ENCODE measurements at places on chromosomes 4 and X. TPM values are rescaled to one million over a fixed set of nuclear protein-coding genes. Genes with fewer than 3 reads are reported as not detected.

The OTUD6A gene
- not detected for total RNA-seq

The IGSF1 gene
- total RNA-seq: not detected

The EGF gene
- total RNA-seq: 2.0 TPM

The SOWAHB gene
- total RNA-seq: 2.4 TPM

The ERAS gene
- not detected for total RNA-seq

The METTL14 gene
- total RNA-seq: 13.0 TPM

The OTOP1 gene
- total RNA-seq: not detected

The RPS6KA6 gene
- 11.2 TPM for total RNA-seq

The RASL11B gene
- not detected for total RNA-seq

The AFF2 gene
- under 0.01 TPM for total RNA-seq

The SPP1 gene
- not detected for total RNA-seq

The TDO2 gene
- not detected for total RNA-seq

The HSFX3 gene
- not detected for total RNA-seq

The SMIM9 gene
- total RNA-seq: not detected

The PROM1 gene
- not detected for total RNA-seq

The RHOXF2 gene
- total RNA-seq: not detected

The SORBS2 gene
- total RNA-seq: 0.79 TPM

The PRDM8 gene
- not detected for total RNA-seq

The UCP1 gene
- total RNA-seq: 0.11 TPM

The ARHGAP36 gene
- total RNA-seq: not detected

The MND1 gene
- 2.7 TPM for total RNA-seq

The SNX25 gene
- total RNA-seq: 43.2 TPM

The CDKL2 gene
- 0.79 TPM for total RNA-seq

The F8A2 gene
- not detected for total RNA-seq

The SMPX gene
- total RNA-seq: not detected

The VMA21 gene
- total RNA-seq: 45.1 TPM

The ODAPH gene
- 3.5 TPM for total RNA-seq

The DDIT4L gene
- total RNA-seq: not detected

The ARR3 gene
- total RNA-seq: not detected

The GSX2 gene
- not detected for total RNA-seq

The RIPPLY1 gene
- total RNA-seq: not detected

The FANCB gene
- 5.9 TPM for total RNA-seq

The PABPC1L2B gene
- total RNA-seq: not detected

The ZDHHC15 gene
- not detected for total RNA-seq

The BMX gene
- not detected for total RNA-seq

The TKTL1 gene
- total RNA-seq: not detected

The ZNF711 gene
- total RNA-seq: 7.9 TPM

The OPRPN gene
- not detected for total RNA-seq

The MORC4 gene
- total RNA-seq: 15.4 TPM

The PPP1R2C gene
- total RNA-seq: not detected

The ARHGEF38 gene
- total RNA-seq: not detected

The WDR19 gene
- total RNA-seq: 10.5 TPM

The ABLIM2 gene
- under 0.01 TPM for total RNA-seq

The CXXC4 gene
- total RNA-seq: 0.39 TPM

The MAGEE2 gene
- total RNA-seq: not detected

The GAGE12F gene
- total RNA-seq: not detected

The GPRASP1 gene
- 1.3 TPM for total RNA-seq

The RASSF6 gene
- 0.39 TPM for total RNA-seq

The PLAC8 gene
- total RNA-seq: 258 TPM

The MAGEA1 gene
- total RNA-seq: not detected

The GPR82 gene
- total RNA-seq: not detected

The SYN1 gene
- total RNA-seq: not detected

The ZNF674 gene
- 6.4 TPM for total RNA-seq

The GLOD5 gene
- total RNA-seq: not detected
